Activated naive CD4-positive, alpha-beta T cell treated with anti-CD3 and anti-CD28 coated beads, Interleukin-2, amount 50 U/mL, for 72 hours (primary cell): ENCODE measurements at places on chromosomes 1 and 21.

- no peak for DNase-seq
These were observed at the start of gene CDC42BPA for GRCh38 chr1:227318016-227318852. CDC42BPA (minus strand) TSS chr1:227318492; CDS start chr1:227317182, 1,310 bp downstream.

DNA sequence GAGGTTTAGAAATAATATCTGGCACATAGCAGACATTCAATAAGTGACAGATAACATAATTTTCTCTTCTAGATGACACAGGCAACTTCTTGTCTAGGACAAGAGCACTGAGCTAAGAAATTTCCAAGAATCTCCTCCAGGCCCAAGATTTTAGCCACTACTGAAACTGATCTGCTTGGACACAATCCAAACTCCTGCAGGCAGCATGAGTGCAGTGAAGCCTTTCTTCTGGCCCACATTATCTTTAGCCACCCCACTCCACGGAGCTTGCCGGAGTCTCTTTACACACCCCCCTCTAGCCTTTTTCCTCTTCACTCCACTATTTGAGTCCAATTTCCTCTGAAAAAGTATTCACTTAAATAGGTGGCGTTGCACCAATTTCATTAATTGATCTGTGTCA is 142.9 kb upstream of the DUSP10 start:
- no peak for DNase-seq

GRCh38 chr1:164188497-164188896 is 370.5 kb upstream of the PBX1 start:
- no peak for DNase-seq

DNA sequence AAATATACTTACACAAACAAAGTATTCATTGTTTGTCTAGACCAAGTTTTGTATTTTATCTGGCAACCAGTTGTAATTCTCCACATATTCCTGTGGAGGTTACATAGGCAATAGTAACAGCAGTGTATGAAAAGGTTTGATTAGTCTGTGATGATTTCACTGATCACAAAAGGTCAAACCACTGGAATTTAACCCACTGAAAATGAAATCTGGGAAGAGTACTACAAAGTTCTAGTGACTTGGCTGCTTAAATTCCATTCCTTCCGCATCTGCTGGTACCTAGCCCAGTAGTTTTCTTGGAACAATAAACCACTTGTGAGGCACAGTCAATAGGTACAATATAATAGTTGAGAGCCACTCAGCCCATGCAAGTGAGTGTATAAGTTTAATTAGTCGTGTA is 205.4 kb downstream of the NFIA start:
- DNase-seq = no peak

GRCh38 chr1:119631086-119631432 is 17.0 kb downstream of the ZNF697 start:
- no peak for DNase-seq

GRCh38 chr1:110760321-110760720 is 85.6 kb upstream of the KCNA3 start:
- DNase-seq = no peak

DNA sequence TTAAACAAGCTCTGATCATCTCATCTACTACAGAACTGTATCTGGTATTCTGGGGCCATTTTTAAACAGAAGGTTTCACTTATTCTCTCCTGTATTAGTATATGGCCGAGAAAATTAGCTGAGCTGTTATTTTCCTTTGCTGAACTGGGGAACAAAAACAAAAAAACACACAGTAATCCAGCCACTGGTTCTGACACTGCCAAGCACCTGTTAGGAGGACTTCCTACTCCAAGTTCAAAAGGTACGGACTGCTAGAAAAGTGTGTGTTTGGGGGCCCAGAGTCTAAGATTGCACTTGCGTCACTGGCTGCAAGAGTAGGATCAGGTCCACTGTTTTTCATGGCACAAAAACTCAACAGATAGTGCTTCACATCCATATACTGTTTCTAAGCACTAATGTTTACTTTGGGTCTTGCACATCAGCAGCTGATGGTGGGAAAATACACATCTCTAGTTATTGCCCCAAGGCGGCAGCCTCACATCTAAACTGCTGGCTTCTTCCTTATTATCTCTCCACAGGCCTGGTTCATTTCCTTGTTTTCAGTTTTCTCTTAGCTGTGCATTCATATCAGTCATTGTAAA is 226.1 kb downstream of the FGGY start:
- no peak for DNase-seq

GRCh38 chr1:21685946-21686678 is 17.0 kb upstream of the RAP1GAP start:
- no peak for DNase-seq

GRCh38 chr1:9331016-9331415 is 38.3 kb downstream of the SPSB1 start:
- DNase-seq = no peak
